SW 1271 (cell line): ENCODE measurements at places on chromosomes 1 and 21.

DNA sequence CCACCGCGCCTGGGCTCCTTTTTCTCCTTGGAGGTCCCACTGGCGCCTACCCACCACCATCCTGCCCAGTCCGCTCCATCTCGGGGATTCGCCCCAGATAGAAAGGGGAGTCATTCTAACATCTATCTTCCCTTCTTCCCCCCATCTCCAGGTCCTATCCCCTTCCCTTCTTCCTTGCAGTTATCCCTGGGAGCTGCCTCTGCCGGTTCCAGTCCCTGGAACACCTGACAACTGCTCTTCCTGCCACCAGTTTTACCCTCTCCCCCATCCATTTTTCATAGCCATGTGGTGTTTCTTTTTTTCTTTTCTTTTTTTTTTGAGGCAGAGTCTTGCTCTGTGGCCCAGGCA, 12.0 kb upstream of the COL16A1 start:
- DNase-seq, result no peak

GRCh38 chr21:39529026-39529425, 77.3 kb downstream of the SH3BGR start:
- DNase-seq, result no peak

- DNase-seq, result no peak
These were observed at the start of gene NCAM2 for GRCh38 chr21:20997636-20998455. TSS of gene NCAM2 (plus strand) at chr21:20998409.

DNA sequence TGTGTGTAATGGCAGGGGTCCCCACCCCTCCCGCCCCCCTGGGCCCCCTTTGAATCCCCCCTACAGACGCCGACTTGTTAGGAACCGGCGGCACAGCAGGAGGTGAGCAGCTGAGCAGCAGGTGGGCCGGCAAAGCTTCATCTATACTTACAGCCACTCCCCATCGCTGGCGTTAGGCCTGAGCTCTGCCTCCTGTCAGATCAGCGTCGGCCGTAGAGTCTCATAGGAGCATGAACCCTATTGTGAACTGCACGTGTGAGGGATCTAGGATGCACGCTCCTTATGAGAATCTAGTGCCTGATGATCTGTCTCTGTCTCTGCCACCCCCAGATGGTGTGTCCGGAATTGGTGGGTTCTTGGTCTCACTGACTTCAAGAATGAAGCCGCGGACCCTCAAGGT, 14.9 kb upstream of the VPS26C start:
- no peak for DNase-seq

DNA sequence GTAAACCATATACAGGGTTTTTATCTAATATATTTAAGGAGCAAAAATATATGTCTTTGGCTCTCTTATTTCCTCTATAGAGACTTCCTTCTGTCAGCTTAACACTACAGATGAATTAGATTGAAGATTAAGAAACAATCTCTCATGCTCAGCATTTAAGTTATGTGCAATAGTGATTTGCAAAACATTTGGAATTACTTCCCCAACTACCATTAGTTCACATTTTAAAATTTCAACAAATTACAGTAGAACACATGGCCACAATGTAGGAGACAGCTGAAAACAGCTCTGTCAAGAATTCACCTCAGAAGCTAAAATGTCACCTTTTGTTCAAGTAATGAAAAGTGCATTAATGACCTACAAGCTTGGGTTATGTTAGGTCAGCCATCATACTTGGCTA, 177.9 kb downstream of the EIF4G3 start:
- DNase-seq, result no peak

DNA sequence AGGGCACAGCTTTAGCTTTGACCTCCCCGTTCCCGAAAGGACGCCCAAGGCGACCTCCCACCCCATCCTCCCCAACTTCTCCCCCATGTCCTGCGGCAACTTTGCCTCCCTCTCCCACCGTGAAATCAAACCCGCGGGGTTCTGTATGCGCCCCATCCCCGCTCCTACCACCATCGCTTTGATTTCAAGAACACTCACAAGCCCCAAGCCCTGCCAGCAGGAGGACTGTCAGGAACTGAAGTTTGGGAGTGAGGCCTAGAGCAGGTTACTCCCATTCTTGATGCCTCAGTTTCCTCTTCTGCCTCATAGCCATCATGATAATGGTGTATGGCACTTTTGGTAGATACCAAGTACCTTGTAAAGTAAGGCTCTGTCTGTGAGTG, 2.3 kb downstream of the PTPRU start:
- DNase-seq, result no peak

GRCh38 chr1:153572569-153573015, 6.9 kb upstream of the S100A2 start:
- DNase-seq, result peak; percentile 74
